NCI-H1417 treated with DMSO at 0.1 percent for 48 hours (cell line): ENCODE measurements at places on chromosomes 6 and 20.

DNA sequence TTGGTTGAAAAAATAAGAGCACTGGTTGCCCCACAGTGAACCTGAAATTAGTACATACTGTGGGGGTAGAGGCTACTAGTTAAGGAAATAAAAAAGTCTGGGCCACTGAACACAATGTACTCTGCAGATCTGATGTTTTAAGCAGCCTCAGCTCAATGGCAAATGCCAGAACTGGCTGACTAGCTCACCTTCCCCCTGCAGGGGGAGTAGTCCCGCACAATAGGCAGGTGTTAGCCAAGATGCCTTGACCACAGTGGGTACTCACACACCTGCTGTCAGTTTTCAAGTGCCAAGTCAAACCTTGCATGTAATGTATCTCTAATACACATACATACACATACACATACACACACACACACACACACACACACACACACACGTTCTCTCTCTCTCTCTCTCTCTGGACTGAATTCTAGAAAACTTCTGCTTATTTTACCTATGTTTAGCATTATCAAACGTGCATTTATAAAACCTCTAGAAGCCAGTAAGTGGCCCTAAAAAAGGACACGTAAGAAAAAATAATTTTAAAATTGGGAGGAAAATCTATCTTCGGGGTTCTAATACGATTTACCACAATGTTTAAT is 36.1 kb downstream of the GMDS start:
- DNase-seq = no peak

- DNase-seq = no peak
These were observed 143.0 kb downstream of the GMDS start for GRCh38 chr6:2102316-2102883.

DNA sequence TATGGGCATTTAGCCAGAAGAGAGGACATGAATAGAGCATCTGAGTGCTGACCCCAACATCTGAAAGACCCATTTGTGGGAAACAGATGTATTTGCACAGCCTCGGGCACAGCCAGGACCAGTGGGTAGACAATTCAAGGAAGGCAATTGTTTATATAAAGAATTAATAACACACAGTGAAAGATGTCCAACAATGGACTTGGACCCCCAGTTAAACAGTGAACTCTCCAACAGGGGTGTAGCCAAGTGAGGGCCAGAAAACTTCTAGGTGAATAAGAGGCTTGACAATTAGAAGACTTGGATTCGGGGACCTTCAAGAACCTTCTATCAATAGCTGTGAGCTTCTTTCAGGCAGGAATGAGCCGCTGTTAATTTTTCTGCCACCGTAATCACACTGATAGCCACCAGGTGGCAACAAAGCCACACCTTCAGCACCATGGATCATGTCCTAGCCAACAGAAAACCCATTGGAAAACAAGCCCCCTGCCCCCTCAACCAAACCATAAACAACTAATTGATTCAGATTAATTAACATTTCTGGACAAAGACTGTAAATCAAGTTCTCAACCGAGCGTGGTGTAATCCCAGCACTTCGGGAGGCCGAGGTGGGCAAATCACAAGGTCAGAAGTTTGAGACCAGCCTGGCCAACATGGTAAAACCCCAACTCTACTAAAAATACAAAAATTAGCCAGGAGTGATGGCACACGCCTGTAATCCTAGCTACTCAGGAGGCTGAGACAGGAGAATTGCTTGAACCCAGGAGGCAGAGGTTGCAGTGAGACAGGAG is 8.8 kb upstream of the SRSF6 start:
- DNase-seq = peak; percentile 27

DNA sequence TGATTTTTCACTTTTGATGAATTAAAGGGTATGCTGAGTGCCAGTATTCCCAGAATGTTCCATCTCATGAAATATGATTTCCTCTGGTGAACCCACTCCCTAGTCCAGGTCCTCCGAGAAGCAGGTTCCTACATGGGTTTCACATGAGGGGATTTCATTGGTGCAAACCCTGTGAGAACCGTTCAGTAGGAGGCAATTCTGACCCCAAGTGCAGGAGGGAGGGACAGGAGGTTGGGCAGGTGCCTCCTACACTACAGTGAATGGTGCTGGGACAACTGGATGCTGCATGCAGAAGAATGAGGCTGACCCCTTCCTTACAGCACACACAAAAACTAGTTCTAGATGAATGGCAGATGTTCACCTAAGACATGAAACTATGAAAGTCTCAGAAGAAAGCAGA is 5.1 kb upstream of the ULBP2 start:
- no peak for DNase-seq

- no peak for DNase-seq
These were observed 1.1 kb downstream of the SNAI1 start for GRCh38 chr20:49983848-49984408.

DNA sequence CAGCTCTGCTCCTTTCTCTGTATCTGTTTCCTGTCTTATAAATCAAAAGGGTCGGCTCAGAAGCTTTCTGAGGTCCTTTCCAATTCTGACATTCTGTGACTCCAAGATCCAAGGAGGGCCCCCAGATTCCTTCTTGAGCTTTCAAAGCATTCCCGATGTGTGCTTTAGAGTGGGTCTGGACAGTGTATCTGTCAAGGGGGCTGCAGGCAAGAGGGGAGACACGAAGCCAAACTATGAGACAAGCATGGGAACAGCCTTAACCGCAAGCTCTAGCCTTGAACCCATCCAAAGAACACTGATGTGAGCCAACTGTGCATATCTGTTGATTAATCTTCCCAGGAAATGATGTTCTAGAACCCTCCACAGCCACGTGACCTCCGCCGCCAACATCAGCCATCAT is 73.8 kb downstream of the TSHZ2 start:
- no peak for DNase-seq

DNA sequence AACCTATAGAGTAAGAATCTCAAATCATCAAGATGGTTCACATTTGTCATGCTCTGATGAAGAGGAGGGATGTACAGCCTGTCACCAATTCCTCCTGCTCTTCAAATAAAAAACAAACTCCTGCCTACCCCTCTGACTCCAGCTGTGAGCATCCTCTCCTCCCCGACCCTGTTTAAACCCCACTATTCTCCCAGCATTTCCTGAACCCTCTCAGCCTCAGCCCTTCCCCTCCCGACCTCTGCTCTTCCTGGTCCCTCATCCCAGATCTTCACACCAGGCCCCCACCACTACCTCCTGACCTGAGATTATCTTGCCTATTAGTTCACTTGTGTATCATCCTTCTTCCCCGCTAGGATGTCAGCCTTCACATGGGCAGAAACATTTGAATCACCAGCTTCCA is 75.8 kb downstream of the ZMYND8 start:
- DNase-seq = no peak

DNA sequence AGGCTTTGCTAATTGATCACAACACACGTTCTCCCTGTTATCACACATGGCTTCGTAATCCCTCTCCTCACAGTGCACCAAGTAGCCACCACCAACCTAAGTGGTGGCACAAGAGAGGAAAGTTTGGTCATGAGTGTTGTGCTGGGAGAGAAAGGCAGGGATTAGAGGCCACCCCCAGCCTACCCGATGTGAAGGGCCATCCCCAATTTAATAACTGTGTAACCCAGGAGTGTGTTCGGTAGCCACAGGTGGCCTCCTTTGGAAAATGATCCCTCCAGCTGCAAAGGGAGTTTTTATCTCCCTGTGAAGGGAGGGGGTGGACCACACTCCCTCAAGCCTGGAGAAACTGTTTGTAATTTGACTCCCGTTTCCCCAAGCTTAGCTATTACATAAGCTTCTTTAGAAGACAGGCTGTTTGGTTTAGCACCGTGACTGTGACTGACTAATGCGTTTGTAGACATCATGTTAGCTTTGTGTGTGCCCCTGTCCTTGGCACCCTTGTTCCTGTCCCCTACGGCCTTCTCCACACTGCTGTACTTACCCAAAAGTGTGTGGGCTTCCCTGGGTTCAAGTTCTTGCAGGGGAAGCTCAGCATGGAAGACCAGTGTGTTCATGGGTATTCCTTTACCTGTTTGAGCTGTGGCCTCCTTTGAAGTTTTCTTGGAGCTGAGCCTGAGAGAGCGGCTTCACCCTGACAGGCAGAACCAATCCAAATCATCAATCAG is 20.6 kb downstream of the PPP1R16B start:
- no peak for DNase-seq

DNA sequence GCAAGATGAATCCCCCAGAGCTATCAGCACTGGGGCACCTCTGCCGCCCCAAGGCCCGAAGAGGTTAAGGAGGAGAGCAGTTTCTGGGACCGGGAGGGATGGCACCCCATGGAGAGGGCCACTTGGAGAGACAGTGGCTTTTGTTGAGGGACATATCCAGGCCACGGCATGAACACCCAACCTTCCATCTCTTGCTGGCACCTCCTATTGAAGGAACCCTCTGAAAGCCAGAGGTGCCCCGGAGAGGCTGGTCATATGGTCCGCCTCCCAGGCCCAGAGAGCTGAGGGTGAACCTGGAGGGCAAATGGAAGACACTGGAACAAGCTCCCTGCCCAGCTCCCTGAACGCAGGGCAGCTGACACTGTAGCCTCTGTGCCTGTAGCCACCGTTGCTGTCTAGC is 167.0 kb downstream of the NFATC2 start:
- DNase-seq = no peak

DNA sequence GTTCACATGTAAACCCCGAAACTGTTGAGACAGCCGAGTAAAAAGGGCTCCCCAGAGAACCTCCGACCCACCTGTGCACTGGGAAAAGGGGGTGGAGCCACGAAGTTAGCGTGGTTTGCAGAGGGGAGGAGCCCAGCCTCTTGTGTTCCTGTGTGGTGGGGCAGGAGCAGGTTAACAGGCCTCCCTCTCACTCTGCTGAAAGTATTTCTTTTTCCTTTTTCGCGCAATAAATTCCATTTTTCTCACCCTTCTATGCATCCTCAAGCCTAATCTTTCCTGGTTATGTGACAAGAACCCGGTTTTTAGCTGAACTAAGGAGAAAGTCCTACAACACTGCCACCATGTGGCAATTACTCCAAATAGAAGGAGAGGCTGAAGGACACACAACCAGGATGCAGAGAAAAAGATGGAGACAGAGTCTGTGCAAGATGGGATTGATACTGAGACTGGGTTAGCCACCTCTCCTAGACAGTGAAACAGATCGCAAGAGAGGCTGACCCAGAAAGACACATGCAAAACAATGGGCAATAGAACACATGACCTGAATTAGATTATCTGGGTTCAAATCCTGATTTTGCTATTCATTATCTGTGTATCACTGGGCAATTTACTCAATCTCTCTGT is 168.7 kb upstream of the PRSS16 start:
- peak; percentile 62 for DNase-seq

DNA sequence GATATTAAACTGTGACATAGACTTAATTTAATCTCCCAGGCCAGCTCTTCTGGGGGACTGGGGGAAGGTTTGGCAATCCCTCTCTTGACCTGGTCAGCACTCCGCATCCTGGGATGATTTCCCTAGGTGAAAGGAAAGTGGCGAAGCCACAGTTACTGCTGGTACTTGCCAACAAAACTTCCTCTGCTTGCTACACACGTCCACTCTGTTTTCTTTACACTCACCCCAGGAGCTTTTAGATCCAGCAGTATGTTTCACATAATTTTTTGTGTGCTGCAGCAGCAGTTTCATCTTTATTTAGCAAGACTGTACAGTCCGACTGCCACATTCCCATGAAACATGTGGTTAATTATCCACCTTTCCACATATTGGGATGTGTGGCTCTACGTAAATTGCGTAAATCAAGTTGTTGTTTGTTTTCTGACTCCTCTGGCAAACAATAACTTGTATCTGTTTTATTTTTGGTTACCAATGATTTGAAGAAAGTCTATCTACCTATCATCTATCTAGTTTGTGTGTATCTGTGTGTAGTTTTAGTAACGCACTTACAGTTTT is 284.0 kb downstream of the PHF3 start:
- no peak for DNase-seq

GRCh38 chr6:161743509-161744178 is 469.8 kb upstream of the AGPAT4 start:
- DNase-seq = no peak

DNA sequence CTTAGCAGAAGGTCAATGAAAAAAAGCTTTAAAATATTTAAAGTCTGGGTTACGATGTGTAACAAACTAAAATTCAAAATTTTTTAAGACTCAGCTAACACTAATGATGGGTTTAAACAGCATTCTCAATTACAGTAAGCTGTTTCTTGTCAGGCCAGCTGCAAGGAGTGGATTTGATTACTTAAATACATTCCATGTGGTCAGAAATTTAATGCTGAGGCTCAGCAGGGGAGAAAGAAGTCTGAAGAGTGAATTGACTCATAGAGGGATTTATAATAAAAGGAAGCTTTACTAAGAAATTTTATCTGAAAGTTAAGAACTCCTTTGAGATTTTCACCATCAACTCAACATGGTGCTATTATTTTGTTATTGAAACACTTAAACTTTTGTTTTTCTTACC is 398.6 kb downstream of the KHDRBS2 start:
- no peak for DNase-seq

- DNase-seq = no peak
These were observed 14.0 kb downstream of the PAQR8 start for GRCh38 chr6:52375780-52376556.

DNA sequence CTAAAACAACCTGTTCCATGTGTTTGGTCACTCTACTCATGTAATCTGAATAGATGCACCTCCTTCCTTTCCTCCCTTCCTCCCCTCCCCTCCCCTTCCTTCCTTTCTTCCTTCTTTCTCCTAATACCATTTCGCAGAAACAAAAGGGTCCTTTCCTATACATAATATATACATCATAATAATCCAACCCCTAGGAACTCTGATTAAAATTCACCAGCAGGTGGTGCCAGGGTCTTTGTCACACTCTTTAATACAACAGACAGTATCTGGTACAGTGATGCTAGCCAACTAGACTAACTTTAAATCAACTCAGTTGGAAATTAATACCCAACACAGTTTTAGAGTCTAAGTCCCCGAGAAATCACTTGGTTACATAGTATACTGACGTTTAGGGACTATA is 181.2 kb upstream of the SHLD1 start:
- DNase-seq = peak; percentile 37

DNA sequence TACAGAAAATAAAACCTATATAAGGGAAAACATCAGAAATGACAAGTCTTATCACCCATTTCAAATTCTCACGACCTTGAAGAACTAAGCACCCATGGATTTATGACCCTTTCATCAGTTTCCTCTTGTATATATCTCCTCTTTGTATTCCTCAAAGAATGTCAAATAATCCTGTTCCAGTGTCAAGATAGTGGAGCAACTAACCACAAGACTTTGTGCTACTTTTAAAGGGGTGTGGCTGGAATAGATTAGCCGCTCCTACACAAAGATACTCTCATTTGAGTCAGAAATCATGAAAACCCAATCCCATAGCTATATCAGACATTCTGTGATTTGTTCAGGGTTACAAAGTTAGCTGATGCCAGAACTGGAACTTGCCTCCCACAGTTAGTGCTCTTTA is 6.6 kb downstream of the REPS1 start:
- no peak for DNase-seq

GRCh38 chr6:19472153-19472552 is 365.0 kb upstream of the ID4 start:
- no peak for DNase-seq

DNA sequence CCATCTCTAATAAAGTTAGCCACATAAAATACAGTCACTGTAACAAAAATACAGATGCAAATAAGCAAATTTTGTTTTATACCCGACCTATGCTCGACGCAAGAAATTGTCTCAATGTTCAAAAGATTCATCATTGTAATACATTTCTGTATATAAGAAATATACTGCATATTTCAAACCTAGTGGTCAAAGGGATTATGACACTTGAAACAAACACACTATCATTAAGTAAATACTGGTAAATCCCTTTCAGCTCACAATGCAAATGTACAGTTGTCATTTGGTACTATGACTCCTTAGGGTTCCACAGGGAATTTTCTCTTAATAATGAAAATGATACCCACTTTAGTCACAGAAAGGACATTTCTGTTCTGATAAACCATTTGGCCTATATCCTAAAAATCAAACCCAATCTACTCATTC is 2.2 kb downstream of the HIVEP2 start:
- DNase-seq = no peak

- DNase-seq = no peak
These were observed 56.3 kb upstream of the AFDN start for GRCh38 chr6:167770291-167770955.
